ENCODE measurements at places on chromosomes 11 and 22. TPM values are rescaled to one million over a fixed set of nuclear protein-coding genes. Genes with fewer than 3 reads are reported as not detected.

DNA sequence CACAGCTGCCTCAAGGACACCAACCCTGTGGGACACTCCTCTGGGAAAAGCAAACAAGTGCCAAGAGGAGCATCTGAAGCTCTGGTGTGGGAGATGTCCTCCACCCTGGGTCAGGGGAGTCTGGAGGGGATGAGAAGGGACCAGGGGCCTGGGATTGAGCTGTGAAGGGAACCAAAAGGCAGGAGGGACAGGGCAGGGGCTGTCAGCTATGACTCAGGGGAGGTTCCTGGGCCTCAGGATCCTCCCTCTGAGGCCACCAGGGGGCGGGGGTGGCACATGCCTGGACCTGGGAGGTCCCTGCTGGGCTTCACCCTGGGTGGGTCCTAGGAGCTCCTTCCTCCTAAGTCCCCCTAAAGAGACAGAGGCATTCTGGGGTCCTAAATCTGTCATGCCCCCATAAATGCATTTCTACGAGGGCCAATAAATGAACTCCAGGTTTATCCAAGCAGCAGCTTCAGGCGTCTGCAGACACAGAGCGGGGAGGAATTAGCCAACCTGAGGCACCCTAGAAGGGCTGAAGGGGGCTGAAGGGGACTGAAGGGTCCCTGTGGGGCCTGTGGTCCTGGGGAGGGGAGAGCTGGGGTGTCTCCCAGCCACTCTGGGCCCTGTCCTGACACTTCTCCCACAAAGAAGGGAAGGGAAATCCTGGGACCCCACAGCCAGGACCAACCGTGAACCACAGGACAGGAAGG lies 31.9 kb upstream of the IGLL5 start:
- peak; percentile 33 for DNase-seq

GRCh38 chr11:8720868-8721608 lies 38.4 kb downstream of the RPL27A start:
- no peak for DNase-seq

Gene HBG2
- 19.5 TPM for total RNA-seq

Gene IFITM10
- 0.47 TPM for total RNA-seq

- DNase-seq, result no peak
Observed at GRCh38 chr11:44943118-44943517, 7.6 kb downstream of the TP53I11 start.

Gene OR52E5
- total RNA-seq, result not detected

GRCh38 chr11:34160049-34160721 lies 54.8 kb downstream of the NAT10 start:
- DNase-seq, result no peak

DNA sequence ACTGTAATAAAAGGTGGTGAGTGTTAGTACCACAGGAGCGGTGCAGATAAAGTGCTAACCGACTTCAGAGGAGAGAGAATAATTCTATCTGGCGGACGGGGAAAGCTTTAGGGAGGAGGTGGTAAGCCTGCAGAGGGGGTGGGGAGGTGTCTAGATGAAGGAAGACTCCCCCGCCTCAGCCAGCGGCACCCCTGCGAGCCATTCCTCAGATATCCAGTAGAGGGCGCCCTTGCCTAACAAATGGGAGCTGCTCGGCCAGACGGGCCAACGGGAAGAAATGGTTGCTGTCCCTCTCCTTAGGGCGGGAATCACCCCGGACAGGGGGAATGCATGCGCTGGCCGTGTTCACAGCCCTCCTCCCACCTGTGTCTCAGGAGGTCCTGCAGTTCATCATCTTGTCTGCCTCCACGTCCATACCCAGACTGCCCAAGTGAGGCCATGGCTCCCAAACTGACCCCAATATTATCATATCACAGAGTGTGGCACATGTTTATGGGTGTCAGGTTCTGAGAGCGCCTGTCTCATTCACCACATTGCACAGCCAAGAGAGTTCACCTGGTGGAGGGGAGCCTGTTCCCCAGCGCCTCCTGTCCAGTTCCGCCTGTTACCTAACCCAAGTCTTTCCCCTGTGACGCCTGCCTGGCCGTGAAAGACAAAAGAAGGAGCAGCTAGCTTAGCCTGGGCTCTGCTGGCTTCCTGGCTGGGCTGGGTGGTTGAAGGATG lies 85.5 kb downstream of the ST3GAL4 start:
- DNase-seq, result peak; percentile 79

DNA sequence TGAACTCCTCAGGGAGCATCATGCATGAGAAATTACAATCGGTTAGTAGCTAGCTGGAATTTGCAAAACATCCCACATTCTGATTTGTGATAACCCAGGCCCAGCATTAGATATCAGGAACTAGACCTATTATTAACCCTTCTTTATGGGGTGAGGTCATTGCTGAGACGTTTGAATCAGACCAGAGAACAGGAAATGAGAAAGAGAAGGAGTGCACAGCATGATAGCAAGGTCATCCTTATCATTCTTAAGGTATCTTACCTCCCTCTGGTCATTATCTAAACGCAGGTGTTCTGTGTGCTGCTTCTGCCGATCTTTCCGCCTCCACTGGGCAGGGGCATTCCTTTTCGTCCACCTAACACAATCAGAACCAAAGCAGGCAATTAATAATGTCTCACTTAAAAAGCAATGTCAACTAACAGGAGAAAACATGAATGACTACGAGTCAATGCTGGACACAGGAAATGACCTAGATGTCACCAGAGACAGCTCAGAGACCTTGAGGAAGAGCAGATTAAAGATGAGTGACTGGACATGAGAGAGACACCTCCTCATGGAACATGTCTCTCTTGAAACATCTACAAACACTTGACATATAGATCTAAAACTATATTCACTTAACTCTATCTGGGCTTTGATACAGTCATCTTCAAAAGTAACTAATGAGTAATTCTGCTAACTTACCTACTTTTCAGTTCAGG lies 78.3 kb upstream of the SCUBE2 start:
- peak; percentile 34 for DNase-seq

Gene SPDYC
- total RNA-seq, result not detected

Gene FOLH1
- 0.40 TPM for total RNA-seq

- DNase-seq, result no peak
Observed at GRCh38 chr11:11422411-11423128, 69.5 kb upstream of the CSNK2A3 start.

- DNase-seq, result no peak
Observed at GRCh38 chr11:19084661-19085315, 24.3 kb upstream of the MRGPRX2 start.

GRCh38 chr11:22192642-22193347 lies at the start of gene ANO5:
TSS of gene ANO5 (plus strand) at chr11:22193085. CDS start at chr11:22193493, 408 bp downstream.
- DNase-seq, result no peak

Gene SLC1A2
- not detected for total RNA-seq

DNA sequence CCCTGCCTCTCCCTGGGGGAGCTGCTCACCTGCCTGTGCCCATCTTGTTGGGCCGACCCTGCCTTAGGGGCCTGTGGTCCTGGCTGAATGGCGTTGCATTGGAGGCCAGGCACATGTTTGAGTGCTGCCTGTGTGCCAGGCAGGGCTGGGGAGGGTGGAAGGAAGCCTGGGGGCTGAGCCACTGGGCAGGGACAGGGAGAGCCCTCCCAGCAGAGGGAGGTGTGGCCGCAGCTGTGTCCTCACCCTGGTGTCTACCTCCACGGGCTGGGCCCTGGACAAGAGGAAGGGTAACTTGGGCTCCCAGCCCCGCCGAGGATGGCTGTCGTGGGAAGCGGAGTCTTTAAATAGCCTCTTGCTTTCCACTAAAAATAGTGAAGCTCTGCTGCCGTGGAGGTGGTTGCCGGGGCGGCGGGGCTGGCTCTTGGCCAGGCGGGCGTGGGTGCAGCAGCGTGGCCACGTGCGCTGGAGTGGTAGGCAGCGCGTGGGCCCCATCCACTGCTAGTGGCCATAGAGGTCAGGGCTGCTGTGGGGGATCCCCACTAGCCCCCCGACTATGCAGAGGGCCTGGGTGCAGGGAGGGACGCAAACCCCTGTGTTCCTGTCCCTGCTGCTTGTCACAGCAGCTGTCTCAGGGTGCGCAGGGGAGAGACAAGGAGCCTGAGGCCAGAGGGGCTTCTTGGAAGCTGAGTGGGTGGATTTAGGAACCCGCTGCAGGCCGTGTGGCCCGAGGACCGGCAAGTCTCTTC lies 6.2 kb downstream of the ZDHHC8 start:
- no peak for DNase-seq

- DNase-seq, result no peak
Observed at GRCh38 chr11:46246521-46246920, 30.9 kb upstream of the CREB3L1 start.

GRCh38 chr22:49534386-49534785 lies 293.3 kb downstream of the BRD1 start:
- DNase-seq, result no peak

Gene LRRC32
- 0.17 TPM for total RNA-seq

DNA sequence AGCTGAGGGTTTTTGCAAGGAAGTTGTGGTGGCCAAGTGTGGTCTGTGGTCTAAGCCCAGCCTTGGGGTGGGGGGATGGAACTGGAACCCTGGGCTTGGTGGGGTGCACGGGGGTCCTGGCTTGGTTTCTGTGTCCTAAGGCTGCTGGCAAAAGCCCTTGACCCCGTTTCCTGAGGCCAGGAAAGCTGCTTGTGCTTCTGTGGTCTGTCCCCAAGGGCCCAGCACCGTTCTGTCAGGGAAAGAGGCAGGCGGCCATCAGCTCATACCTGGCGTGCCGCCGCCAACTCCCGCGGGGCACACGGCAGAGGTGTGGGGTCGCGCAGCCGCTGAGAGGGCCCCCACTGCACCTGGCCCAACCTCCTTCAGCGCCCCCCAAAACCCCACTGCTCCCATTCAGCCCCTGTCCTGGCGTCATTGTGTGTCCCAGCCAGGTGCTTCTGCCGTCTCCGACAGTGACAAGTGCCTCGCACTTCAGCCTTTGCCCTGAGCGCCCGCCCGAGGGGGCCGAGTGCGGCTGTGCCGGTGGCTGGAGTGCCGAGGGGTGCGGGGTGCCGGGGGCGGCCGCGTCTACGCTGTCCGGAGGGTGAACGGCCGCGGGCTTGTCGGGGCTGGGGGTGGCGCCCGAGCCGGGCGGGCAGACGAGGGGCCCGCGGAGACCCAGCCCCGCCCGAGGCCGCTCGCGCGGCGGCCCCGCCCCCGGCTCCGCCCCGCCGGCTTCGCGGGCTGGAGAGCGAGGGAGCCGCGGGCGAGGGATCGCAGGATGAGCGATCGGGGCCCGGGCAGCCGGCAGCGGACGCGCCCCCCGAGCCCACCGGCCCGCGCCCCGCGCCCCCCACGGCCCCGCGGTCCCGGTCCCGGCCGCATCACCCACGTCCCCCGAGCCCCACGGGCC lies at the start of gene CNIH2:
Gene CNIH2 (plus strand): TSS at position 705 of the 892 bp plus-strand sequence. CDS start 282 bp downstream, outside the sequence.
- DNase-seq, result no peak

Gene EFEMP2
- total RNA-seq, result 27.9 TPM

GRCh38 chr22:38109371-38110001 lies 998 bp downstream of the BAIAP2L2 start:
- no peak for DNase-seq

- no peak for DNase-seq
Observed at GRCh38 chr11:64028398-64029115, 7.2 kb upstream of the FLRT1 start.

Gene PRR33
- not detected for total RNA-seq

Gene TIGD3
- 0.40 TPM for total RNA-seq

Gene IL18
- total RNA-seq, result 0.32 TPM

DNA sequence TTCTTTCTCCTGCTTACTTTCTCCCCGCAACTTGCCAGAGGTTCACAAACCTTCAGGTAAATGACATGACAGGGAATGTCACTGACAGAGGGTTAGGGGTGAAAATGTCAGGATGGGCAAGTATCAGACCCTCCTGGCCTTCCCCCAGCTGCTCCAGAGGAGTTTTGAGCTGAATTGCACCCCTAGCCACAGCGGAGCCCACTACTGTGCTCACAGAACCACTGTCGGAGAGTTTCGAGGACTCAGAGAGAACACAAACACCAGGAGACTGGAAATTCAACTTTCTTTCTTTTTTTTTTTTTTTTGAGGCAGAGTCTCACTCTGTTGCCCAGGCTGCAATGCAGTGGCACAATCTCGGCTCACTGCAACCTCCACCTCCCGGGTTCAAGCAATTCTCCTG lies 21.5 kb upstream of the P2RY2 start:
- no peak for DNase-seq

DNA sequence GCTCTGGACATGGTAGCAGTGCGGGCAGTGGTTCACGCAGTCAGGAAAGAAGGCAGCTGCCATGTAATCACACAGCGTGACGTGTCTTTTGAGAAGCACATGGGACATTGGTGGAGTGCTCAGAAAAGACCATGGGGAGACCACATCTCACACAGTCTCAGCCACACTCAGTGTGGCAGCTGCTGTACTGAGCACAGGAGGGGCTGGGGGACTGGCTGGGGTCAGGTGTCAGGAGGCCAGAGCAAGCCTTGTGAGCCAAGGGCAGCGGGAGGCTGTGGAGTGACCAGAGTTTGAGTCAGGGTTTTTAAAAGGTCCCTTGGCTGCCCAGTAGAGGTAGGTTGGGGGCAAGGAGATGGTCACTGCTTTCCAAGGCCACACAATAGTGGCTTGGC lies 18.5 kb downstream of the CLDN5 start:
- DNase-seq, result no peak
